H9 (cell line): ENCODE measurements at places on chromosomes 16 and 17.

DNA sequence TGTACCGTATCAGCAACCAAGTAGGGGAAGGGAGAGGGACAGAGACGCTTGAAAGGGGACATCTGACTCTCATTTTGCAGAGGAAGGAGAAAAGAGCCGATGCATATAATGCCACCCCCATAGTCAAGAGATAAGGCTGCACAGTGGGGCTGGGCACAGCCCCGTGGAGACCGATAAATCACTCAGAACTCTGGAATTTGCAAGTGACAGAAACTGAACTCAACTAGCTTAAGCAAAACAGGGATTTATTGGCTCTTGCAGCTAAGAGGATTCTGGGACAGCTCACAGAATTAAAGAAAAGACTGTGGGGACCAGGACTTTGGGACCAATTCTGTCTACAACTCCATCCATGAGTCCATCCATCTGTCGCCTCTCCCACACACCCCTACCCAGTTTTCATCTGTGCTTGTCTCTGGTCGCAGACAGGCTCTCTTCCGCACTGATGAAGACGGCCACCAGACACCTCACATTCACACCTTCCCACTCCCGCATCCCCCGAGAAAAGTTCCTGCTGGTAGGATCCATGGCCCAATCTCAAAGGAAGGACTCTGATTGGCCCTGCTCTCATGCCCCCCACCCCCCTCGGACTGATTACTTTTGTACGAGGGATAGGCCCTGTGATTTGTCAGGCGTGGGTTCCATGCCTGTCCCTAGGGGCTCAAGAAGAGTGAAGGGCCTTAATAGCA lies 105.9 kb upstream of the RPL38 start:
- no peak for DNase-seq

DNA sequence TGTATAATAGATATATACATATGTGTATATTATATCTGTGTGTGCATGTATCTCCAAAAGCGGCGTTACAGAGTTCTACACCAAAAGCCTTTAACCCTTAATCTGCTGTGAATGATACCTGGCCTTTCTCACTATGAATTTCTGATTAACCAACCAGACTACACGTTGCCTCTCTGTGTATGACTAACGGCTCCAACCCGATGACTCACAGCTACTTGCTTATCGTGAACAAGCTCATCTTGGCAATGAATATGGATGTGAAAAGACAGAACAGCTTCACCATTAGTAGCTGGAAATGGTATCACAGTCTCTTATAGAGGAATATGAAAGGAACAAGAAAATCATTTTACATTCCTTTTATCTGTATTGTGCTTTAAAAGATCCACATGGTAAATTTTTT lies 23.8 kb upstream of the ARHGAP44 start:
- DNase-seq, result no peak

DNA sequence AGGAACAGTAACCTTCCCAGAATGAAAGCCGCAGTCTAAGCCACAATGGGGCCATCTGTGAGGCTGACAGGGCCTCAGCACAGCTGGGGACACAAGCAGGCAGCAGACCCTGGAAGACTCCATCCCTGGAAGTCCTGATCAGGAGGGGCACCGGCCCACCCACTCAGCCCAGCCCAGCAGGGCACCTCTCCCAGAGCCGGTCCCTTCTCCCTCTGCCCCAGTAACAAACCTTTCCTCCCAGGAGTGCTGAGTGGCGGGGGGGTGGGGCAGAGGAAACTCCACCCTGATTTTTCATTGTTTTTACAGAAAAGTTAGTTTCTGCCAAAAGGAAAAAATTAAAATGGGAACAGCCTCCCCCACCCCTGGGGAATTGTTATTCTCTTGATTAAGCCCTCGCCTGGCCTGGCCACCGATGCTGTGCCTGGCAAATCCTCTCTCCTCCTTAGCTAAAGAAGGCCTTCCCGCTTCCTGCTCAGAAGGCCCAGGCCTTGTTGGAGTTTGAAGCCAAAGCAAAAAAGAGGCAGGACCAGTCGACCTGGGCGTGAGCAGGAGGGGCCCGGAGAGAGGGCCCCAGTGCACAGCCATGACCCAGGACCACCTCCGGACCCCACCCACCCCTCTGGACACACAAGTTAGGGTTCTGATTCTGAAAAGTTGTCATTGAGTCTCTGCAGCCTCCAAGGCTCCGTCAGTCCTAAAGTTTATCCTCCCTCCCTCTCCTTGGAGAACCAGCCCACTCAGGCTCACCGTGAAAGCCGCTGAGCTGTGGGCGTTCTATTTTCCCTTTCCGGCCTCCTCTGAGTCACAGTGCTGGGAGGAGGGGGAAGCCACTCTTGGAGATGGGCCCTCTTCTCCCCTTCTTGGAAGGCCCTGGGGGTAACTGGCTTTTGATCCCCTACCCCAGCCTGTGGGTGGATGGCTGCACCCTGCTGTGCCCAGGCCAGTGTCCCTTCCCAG lies 128.4 kb upstream of the TNRC6C start:
- no peak for DNase-seq

DNA sequence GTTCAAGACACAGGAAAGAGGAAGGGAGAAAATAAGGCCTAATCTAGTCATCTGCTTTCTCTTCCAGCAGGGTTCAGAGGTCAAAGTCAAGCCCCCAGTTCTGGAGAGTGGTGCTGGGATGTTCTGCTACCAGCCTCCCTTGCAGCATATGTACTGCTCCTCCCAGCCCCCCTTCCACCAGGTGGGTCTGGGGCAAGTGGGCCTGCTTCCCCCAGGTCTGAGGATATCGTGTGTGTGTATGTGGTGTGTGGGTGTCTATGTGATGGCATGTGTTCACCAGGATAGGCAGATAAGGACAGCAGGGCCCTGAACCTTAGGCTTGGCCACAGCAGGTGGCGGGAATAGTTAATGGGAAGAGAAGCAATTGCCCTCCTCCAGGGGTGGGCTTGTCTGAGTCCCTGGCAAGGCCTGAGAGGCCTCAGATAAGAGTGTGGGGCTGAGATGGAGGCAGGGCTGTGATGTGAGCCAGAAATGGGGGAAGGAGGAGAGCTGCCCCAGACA lies 21.1 kb downstream of the FOXN1 start:
- no peak for DNase-seq

GRCh38 chr17:9203771-9204425 lies 182.6 kb downstream of the NTN1 start:
- no peak for DNase-seq

DNA sequence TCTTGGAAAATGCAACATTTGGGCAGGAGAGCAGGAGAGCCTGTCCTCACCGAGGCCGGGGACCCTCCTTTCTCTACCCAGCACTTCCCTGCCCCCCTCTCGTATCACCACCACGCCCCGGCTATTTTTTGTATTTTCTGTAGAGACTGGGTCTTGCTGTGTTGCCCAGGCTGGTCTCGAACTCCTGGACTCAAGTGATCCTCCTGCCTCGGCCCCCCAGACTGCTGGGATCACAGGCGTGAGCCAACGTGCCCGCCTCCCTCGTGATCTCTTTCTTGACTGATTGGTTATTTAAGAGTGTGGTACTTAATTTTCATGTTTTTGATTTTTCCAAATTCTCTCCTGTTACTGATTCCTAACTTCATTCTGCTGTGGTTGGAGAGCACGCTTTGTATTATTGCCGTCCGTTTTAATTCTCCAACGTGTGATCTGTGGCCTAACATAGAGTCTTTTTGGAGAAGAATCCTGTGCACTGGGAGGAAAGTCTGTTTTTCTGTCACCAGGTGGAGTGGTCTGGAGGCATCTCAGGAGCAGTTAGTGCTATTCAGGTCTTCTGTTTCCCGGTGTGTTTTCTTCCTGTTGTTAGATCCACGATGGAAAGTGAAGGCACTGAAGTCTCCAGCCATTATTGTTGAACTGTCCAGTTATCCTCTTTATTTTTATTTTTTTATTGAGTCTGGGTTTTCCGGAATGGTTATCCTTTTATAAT lies 40.4 kb downstream of the ZNF778 start:
- DNase-seq, result no peak

DNA sequence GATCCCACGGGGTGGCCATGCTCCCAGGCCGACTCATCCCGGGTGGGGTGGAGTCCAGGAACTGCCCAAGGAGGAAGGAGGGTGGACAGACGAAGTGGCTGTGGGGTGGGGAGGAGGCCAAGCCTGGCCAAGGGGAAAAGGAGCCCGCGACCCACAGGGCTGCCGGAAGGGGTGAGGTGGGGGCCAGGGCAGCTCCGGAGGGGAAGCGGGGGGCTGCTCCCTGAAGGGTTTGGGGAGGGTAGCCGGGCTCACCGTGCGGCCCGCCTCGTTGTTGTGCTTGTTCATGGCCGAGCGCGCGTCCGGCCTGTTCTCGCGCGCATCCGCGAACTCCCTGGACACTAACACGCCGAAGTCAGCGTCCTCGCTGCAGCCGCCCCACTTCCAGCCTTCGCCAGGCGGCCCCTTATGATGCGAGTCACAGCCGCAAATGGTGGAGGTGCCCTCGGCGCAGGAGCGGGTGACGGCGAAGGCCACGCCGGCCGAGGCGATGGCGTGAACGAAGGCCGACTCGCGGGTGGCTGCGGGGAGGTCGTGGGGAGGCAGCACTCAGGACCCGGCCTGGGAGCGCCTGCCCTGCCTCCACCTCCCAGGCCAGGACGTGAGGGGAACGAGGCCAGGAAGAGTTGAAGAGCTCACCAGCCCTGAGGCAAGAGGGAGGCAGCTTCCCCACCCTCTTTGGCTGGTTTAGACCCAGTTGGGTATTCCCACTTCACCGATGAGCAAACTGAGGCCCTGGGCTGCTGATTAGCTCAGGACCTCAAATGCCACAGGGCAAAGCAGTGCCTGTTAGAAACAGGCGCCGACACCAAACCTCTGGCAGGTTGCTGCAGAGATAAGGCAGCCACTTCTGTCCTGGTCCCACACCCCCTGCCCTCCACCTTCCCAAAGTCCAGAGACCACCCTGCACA lies 48.7 kb downstream of the WNT3 start:
- DNase-seq, result peak; percentile 43

GRCh38 chr17:2977157-2977556 lies 86.2 kb downstream of the OR1D5 start:
- no peak for DNase-seq

- DNase-seq, result no peak
Measured at GRCh38 chr16:57366544-57367040, 5.7 kb upstream of the CX3CL1 start.

GRCh38 chr17:41892021-41892376 lies 26.8 kb downstream of the ACLY start:
- no peak for DNase-seq

GRCh38 chr17:17959520-17960361 lies 12.5 kb downstream of the TOM1L2 start:
- DNase-seq, result no peak

- DNase-seq, result peak; percentile 36
Measured at GRCh38 chr16:73171380-73171779, 123.5 kb upstream of the ZFHX3 start.

- DNase-seq, result no peak
Measured at GRCh38 chr16:72126429-72126765, 32.8 kb downstream of the DHX38 start.

DNA sequence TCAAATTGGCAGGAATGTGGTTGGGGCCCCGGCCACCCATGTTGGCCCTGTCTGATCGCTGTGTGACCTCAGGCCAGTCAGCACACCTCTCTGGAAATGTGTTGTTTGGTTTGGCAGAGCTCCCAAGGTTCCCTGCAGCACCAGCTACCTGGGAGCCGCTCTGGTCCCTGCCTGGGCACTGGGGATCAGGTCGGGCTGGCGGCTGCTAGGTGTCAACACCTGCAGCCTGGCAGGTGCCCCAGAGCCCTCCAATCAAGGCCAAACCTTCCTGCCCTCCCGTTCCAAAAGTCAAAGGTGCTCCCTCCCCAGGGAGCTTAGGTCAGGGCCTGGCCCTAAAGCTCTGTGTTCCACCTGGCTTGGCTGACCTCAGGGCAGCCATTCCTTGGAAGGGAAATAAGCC lies 55.9 kb downstream of the ZDHHC7 start:
- DNase-seq, result no peak

DNA sequence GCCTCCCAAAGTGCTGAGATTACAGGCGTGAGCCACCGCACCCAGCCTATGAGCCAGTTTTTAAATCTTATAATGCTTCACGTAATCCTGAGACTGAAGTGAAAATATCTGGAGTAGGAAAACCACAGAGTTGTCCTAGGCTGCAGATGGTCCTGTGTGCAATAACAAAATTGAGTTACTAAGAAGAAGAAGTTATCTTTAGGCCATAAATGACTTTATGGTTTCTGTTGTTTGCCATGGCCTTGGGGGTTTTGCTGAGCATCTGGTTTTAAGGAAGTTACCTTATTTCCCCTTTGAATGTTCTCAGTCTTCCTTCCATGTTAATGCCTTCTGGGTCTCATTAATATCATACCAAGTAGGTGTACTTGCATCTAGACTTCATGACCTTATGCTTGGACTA lies 16.5 kb downstream of the NMT1 start:
- no peak for DNase-seq

DNA sequence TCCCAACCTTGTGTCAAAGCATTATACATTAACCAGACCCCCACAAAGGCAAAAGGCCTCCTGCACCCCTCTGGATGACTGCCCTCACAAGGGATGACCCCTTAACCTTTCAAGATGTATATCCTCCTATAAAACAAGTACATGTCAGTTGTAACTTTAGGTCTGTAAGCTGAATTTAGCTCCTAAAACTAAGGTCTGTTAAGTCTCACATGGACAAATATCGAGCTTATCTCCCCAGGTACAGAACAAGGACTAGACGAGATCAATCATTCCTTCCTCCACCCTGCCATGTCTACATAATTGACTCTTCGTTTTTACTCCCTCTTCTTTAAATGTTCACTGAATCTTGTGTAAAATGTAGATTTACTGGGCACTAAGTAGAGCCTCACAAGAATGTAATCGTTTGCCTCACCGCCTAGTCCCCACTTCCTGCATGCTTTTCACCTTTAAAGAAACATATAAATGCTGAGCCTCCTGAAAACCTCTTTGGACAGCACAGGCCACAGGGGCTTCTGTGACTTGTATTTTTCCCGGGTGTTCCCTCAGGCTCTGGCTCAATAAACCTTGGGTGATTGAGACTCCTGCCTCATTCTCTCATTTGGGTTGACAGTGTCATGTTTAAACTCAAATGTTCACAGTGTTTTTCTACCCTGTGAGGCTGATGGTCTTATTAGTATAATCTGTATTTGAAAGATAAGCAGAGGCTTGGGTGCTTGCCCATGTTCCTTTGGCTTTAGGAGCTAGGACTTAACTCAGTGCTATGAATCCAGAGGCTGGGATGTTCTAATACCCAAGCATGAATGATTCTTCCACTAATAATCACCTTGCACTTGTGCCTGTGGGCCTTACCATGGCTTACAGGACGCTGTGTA lies 37.6 kb downstream of the MMD start:
- DNase-seq, result no peak

GRCh38 chr16:56830669-56831068 lies 34.3 kb upstream of the SLC12A3 start:
- DNase-seq, result no peak

GRCh38 chr17:41029633-41030245 lies at the start of gene KRTAP1-4:
Gene KRTAP1-4, minus strand, starts transcription at chr17:41030195. Its CDS starts 117 bp downstream, at chr17:41030078.
- no peak for DNase-seq
